NCI-H774 (cell line): ENCODE measurements at places on chromosomes 16 and 17.
A peak's percentile ranks its signal among the peaks of the same experiment; 100 is the strongest.

DNA sequence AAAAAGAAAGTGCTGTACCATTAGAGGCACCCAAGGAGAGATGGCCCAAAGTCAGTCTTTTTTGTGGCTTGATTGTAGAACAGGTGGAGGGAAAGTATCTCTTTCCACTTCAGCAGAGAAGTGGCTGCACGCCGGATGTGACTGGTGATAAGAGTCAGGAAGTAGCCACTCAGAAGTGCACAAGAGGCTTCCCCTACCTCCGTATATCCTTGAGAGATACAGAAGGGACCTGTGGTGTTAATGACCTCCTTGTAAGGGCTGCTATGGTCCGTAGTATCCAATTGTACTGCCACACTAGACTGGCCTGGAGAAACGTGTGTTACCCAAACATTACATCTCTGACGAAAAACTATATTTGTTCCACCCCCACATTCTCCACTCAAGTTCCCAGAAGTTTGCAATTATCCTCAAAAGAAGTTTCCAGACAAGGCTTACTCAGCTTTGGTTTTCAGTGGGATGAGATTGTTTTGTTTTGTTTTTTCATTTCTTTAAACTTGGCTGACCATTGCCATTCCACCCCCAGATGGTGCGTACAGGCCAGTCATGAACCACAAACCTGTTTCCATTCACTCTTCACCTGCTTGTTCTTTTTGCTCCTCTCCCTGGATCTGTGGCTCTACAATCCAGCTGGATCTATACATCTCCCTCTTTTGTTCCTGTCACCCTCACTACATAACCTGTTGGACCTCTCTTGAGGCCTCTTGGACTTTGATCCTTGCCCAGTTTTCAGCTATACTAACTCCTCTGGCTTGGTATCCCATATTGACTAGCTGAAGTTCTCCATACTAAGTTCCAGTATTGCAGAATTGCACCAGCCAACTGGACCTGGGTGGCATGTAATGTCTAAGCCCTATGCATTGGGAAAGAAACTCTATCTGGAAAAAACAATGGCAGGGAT, 20.7 kb upstream of the MED13 start:
- DNase-seq = no peak

- no peak for DNase-seq
Measured at GRCh38 chr16:12866981-12867551, 34.3 kb upstream of the SHISA9 start.

DNA sequence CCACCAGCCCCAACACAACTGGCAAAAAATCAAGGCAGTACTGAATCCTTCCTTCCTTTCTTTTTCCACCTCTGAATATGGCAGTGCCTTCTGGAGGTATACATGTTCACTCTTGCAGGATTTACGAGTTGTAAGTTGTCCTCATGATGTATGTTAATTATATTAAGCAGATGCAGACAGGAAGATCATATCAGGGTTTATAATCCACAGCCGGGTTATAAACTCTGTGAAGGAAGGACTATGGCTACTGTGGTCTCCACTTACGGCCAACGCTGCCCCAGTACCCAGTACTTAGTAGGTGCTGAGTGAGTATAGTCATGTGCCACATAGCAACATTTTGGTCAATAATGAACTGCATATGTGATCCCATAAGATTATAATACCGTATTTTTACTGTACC, 19.6 kb upstream of the IRX5 start:
- DNase-seq = no peak

GRCh38 chr16:70586731-70587130, 59.6 kb upstream of the IL34 start:
- DNase-seq = no peak

DNA sequence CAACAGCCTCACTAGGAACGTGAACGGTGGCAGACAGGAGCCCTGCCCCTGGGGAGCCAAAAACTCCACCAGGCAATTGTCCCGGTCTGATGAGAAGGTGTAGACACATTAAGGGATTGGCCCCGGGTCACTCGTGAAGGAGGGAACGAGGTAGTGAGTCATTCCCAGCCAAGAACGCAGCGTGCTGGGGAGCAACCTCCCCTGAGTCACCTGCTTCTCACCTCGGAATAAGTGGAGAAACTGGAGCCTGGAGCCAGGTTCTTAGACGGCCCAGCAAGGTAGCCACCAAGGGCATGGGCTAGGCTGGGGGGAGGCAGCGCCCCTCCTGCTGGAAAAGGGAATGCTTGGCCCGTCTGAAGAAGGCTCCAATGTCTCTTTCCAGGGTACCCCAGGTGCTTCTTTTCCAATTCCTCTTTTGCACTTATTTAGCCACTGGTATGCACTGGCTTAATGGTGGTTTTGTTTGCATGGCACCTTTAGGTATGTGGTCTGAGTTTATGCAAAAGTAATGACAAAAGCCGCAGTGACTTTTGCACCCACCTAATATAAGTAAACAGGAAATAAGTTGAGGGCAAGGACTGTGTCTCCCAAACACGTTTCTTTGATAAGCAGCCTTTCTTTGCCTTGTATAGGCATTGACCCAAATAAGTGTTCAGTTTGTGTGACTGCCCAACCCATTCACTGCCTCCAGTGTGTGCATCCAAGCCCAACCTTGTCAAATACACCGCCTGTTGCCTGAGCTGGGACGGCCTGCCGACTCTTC, 1.8 kb upstream of the HELZ start:
- DNase-seq = no peak

DNA sequence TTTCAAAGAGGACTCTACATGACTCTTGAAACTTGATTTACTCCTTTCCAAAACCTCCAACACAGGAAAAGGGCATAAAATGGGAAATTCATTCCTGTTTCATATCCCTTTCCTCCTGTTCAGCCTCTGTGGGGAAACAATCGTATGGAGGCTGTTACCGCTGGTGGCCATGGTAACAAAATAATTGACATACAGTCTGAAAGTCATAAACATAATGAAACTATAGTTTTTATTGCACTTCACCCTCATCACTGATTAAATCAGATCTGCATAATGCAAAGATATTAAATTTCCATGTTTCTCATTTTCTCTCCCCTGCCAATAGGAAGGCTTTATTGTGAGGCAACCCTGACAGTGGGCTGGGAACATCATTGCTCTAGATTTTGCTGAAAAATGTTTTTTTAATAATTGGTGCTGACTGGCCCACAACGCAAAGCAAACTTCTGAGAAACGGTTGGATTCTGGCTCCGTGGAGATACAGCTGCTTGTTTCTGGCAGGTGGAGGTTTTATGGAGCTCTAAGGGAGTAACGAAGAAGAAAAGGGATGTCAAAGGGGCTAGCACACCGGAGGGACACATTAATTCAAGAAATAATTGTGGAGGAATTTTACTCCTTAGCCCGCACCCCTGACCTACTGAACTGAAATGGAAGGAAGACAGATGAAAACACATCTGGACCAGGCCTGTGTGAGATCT, 154.2 kb upstream of the SHISA6 start:
- no peak for DNase-seq

GRCh38 chr16:72974142-72974769, 73.7 kb downstream of the ZFHX3 start:
- peak; percentile 61 for DNase-seq

DNA sequence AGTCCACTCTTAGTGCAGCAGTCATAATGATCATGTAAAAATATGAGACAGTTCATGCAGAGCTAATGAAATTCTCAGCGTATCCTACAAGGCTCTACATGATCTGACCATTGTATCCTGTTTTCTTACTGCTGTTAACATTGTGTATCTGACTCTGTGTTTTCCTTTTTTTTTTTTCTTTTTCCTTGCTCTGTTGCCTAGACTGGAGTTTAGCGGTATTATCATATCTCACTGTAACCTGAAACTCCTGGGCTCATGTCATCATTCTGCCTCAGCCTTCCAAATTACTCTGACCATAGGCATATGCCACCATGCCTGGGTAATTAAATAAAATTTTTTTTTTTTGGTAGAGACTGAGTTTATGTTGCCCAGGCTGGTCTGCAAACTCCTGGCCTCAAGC, 12.1 kb downstream of the DUS2 start:
- no peak for DNase-seq
